ENCODE measurements at places on chromosomes 5 and 9.

GRCh38 chr9:106619211-106619610 lies 243.8 kb upstream of the ZNF462 start:
- no peak overlapping the region for H3K27ac ChIP-seq
- H3K4me3 ChIP-seq, result no peak overlapping the region

GRCh38 chr9:20636888-20637440 lies 14.7 kb upstream of the MLLT3 start:
- no peak overlapping the region for H3K27ac ChIP-seq
- no peaks in the 10 kb centered on the region for H3K36me3 ChIP-seq
- no peak overlapping the region for H3K4me3 ChIP-seq

GRCh38 chr9:127733614-127734013 lies 1.5 kb downstream of the TOR2A start:
- H3K36me3 ChIP-seq, result peaks cover 7% of the 10 kb centered on the region
- no peaks in the 10 kb centered on the region for H3K27me3 ChIP-seq
- no peak overlapping the region for H3K27ac ChIP-seq
- no peak for DNase-seq

DNA sequence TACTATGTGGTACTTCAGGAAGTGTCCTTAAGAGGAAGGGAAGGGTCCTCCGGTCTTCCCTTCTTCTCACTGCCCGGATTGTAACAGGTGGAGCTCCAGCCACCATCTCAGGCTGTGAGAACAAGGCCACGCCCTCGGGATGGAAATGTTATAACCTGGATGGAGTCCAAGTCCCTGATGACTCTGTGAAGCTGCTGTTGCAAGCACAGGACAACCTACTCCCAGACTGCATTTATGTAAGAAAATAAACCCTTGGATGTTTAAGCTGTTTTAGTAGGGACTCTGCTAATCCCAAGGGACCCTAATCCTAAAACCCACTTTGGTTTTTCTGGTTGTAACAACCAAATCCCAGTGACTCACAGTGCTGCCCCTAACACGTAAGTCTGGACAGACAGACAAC lies 221.6 kb downstream of the ACTL7B start:
- no peaks in the 10 kb centered on the region for H3K36me3 ChIP-seq
- H3K27me3 ChIP-seq, result no peaks in the 10 kb centered on the region
- DNase-seq, result no peak
- no peak overlapping the region for H3K4me3 ChIP-seq

DNA sequence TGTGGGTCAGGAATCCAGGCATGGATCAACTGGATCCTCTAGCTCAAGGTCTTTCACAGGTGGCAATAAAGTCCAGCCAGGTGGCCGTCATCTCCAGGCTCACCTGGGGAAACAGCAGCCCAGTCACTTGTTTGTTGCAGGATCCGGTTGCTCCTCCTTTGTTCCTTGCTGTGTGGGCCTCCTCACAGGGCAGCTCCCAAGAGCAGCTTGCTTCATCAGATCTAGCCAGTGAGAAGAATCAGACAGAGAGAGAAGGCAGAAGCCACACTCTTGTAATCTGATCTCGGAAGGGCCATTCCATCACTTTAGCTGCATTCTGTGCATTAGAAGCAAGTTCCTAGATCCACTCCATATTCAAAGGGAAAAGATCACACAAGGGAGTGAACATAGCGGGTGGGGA lies 3.2 kb upstream of the HSD17B3 start:
- H3K4me1 ChIP-seq, result no peaks in the 10 kb centered on the region
- no peak overlapping the region for H3K4me3 ChIP-seq
- H3K27ac ChIP-seq, result no peak overlapping the region
- DNase-seq, result no peak

GRCh38 chr5:1797855-1798254 lies 1.8 kb downstream of the MRPL36 start:
- DNase-seq, result no peak
- peaks cover 6% of the 10 kb centered on the region for H3K4me1 ChIP-seq
- H3K27ac ChIP-seq, result no peak overlapping the region
- H3K36me3 ChIP-seq, result peaks cover 23% of the 10 kb centered on the region
- H3K4me3 ChIP-seq, result no peak overlapping the region

DNA sequence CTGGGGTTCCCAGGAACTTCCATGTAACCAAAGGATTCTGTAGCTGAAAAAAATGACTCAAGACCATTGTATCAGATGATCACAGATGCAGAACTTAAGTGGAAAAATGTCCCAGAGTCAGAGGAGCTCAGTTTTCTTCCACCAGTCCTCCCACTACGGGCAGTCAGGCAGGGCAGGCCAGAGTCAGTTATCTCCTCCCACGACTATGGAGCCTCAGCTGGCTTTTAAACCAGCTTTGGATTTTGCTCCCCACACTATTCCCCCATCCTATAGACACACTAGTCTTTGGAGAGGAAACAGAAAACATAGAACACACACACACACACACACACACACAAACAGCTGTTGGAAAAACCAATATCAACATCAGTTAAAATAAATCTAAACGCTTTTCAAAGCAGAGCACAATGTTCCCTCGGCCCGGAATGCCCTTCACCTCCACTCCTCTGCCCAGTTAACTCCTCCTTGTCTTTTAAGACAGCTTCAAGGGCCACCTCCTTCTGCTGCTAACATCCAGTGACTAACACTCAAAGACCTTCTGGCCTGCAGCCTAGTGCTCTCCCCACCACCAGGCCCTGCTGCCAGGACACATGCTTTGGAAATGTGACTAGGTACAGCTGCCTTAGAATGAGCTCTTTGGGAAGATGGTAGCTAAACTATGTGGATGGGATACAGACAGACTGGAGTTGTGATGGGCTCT lies 56.8 kb downstream of the NIPAL4 start:
- no peaks in the 10 kb centered on the region for H3K27me3 ChIP-seq
- no peaks in the 10 kb centered on the region for H3K4me1 ChIP-seq
- H3K27ac ChIP-seq, result no peak overlapping the region
- H3K36me3 ChIP-seq, result peaks cover 5% of the 10 kb centered on the region
